ENCODE measurements at places on chromosomes 16 and 17.

GRCh38 chr17:59892251-59892923, 356 bp downstream of the TUBD1 start:
- no peak for DNase-seq

- peak; percentile 78 for DNase-seq
Measured at GRCh38 chr17:78583091-78583490, 5.9 kb upstream of the DNAH17 start.

DNA sequence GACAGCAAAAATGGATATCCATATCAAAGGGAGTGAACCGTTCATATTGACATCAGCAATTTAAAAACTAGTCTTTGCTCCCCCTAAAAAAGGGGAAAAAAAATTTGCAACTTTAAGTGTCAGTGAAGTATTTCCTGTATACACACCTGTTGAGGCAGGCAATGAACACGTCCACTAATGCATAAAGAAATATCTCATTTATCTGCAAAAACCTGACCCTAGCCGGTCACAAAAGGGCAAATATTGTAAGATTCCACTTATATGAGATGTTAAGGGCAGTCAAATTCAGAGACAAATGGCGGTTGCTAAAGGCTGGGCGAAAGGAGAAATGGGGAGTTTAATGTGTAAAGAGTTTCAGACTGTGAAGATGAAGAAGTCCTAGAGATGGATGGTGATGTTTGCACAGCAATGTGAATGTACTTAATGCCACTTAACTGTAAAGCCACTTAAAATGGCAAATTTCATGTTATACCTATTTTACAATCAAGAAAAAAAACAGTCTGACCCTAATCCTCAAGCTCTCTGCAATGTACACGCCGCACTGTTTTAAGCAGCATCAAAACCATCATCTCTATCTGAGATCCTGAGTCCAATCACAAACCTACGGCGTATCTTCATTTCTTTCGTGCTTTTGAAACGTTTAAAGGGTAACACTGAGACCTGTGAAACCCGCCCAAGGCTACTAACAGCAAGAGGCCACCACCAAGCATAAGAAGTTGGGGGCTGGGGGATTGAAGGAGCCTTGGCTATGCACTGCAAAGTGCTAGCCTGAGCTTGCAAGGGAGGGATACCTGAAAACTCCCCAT, 1.1 kb downstream of the PARN start:
- DNase-seq, result no peak

GRCh38 chr17:79400989-79401703, 209.7 kb downstream of the RBFOX3 start:
- DNase-seq, result peak; percentile 88

GRCh38 chr16:67441271-67441753, 10.4 kb downstream of the HSD11B2 start:
- no peak for DNase-seq

GRCh38 chr17:76497979-76498875, 3.0 kb downstream of the RHBDF2 start:
- DNase-seq, result peak; percentile 80

DNA sequence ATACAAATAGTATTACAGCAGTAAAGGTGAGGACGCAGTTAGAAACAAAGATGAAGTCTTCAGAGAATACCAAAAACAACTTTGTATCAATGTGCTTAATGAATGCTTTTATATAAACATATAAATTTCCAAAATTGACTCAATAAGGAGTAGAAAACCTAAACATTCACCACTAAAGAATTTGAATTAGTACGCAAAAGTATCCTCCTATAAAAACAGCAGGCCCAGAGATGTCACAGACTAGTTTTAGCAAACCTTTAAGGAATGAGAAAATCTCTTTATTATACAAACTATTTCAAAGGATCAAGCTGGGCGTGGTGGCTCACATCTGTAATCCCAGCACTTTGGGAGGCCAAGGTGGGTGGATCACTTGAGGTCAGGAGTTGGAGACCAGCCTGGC, 86.2 kb downstream of the OR1D5 start:
- no peak for DNase-seq

DNA sequence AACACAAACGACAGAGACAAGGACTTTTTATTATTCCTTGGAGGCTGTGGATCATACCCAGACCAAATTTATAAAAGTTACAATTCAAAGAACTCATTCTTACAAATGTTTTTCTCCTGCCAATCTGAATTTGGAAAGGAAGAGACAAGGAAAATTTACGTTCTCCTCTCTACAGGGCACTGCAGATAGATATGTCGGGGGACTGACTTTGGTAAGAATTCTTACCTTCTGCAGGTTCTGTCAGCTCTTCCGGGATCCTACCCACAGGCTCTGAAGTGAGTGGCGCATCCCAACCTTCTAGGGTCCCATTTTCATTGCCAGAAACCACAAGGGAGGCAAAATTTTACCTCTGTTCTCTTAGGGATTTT, 2.2 kb upstream of the SLFN12L start:
- no peak for DNase-seq

- peak; percentile 60 for DNase-seq
Measured at GRCh38 chr17:1229349-1229899, 40.8 kb upstream of the BHLHA9 start.

DNA sequence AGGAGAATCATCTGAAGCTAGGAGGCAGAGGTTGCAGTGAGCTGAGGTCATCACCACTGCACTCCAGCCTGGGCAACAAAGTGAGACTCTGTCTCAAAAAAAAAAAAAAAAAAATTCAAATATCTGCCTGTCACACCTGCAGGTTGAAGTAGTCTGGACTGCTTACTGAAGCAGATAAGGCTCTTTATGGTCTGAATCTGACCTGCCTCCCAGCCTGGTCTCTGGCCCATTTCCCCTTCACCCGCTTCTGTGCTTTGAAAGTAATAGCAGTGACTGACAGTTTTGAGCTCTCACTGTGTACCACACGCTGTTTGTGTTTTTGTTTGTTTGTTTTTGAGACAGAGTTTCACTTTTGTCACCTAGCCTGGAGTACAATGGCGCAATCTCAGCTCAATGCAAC, 5.8 kb downstream of the SEZ6L2 start:
- DNase-seq, result no peak

DNA sequence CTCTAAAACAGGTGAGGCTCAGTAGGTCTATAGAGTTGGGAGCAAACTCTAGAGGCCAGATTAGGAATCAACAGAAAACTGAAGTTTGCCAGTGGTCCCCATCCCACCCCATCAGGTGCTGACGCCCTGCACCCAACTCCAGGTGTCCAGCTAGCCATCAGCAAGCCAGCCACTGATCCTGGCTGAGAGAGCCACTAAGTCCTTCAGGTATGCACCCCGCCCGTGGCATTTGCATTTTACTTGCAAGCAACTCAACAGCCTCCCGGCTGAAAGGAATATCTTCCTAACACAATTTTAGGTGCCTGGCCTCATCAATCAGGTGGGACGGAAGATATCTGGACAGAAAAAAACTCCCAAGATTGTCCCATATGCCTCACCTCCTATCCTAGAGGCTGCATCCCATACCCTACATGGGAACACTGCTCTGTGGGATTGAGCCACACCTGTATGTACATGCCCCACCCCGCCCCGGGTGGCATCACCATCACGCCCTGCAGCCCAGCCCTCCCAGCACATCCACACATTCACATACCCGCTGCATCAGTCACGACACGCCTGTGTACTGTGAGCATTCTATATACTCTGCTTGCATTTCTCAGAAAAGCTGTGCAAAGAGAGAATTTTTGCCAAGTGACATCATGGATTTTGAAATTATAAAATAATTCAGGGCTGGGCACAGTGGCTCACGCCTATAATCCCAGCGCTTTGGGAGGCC, 8.3 kb downstream of the OTOP3 start:
- peak; percentile 64 for DNase-seq

GRCh38 chr16:19274165-19274797, 11.2 kb upstream of the CLEC19A start:
- DNase-seq, result no peak

DNA sequence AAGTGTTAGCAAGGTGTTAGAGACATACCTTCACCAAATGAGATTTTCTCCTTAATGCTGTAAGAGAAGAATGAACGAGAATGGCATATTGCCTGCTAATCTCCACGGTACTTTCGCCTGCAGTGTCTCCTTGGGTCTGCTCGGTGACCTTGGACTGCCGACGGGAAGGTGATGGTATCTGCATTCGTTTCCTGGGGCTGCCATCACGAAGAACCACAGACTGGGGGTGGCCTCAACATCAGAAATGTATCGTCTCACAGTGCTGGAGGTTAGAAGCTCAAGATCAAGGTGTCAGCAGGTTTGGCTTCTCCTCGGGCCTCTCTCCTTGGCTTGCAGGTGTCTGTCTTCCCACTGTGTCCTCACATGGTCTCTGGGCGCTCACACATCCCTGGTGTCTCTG, 86.3 kb upstream of the TNRC6C start:
- DNase-seq, result no peak

GRCh38 chr17:73302189-73302588, 9.6 kb downstream of the CDC42EP4 start:
- DNase-seq, result no peak

DNA sequence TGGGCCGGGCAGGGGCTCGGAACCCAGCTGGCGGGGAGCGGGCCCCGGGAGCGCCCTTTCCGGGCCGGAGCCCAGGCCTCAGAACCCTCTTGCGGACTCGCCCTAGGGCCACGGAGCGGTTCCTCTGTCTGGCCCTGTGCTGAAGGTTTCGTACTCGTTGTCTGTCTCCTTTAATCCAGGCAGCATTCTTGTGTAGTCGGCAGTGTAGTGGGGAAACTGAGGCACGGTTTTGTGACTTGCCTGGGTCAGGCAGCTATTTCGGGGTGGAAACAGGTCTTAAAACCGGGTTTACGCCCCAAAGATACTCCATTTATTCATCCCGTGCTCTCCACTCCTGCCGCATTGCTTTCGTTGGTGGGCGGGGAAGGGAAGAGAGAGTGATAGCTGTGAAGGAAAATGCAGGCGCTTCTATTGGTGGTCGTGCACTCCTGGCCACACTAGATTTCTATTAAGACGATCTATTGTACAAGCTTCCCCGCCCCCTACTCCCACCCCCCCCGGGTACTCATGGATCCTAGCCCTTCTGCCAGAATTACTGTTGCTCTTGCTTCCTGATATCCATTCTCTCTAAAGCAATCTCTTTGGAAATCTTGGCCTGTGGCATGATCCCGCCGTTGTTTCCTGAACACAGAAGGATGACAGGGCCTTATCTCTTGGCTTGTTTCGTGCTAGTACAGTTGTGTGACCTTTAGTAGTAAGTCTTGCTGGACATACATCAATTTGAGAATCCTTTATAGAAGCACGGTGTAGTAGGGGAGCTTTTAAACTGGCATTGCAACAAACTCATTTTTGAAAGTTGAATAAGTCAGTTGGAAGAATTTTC, 751 bp downstream of the DCAF7 start:
- DNase-seq, result peak; percentile 69

DNA sequence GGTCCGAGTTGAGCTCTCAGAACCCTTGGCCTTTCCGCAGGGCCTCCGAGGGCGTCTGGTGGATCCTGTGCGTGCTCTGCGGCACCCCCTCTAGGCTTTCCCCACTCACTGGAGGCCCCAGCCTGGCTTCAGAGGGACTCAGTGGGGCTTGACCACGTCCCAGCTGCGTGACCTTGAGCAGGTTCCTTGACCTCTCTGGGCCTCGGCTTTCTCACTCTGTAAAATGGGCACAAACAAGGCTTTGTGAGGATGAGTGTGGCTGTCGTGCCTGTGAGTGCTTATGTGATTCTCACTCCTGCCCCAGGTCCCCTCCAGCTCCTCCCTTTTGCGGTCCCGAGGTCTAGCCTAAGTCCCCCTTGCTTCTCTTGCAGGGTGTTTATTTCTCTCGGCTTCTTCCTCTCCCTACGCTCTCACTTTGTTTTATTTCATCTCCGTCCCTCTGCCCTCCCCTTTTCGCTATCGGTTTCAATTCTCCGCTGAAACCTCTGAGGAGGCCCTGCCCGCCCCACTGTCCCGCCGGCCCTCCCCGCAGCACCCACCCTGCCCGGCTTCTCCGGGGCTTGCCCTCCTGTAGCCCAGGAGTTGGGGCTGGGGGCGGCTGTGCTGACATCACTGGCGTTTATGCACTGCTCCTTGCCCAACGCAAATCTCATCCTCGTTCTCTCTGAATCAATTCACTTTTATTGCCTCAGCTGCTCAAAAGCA, 82.3 kb upstream of the CBX4 start:
- DNase-seq, result no peak

GRCh38 chr16:53629151-53629550, 74.5 kb downstream of the RPGRIP1L start:
- DNase-seq, result no peak

DNA sequence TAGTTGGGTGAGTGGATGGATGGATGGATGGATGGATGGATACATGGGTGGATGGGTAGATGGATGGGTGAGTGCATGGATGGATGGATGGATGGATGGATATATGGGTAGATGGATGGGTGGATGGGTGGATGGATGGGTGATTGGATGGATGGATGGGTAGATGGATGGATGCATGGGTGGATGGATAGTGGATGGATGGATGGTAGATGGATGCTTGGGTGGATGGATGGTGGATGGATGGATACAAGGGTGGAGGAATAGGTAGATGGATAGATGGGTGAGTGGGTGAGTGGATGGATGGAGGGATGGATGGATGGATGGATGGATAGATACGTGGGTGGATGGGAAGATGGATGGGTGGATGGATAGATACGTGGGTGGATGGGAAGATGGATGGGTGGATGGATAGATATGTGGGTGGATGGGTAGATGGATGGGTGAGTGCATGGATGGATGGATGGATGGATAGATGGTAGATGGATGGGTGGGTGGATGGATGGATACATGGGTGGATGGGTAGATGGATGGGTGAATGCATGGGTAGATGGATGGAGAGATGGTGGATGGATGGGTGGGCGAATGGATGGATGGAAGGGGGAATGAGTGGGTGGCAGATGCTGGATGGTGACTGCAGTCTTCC, 19.0 kb downstream of the ZNF469 start:
- no peak for DNase-seq

GRCh38 chr17:55731586-55732250, 9.1 kb upstream of the TMEM100 start:
- DNase-seq, result peak; percentile 38

DNA sequence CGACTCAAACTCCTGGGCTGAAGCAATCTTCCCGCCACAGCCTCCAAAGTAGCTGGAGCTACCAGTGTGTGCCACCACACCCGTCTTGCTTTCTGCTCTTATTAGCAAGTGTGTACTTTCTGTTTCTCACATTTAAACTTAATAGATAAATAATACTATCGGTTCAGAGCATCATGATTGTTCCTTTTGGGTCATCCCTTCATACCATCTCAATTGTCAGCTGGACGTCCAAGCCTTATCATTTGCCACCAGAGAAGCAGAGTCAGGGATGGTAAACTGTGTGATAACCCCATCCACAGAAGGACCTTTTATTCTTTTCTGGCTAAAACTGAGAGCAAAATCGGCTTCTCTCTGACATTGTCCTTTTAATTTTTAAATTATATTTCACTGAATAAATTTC, 279.8 kb upstream of the GOT2 start:
- no peak for DNase-seq
